ENCODE measurements at places on chromosomes 2 and 18.

- DNase-seq: no peak
These were observed 391.5 kb downstream of the IRS1 start for GRCh38 chr2:226408141-226408540.

DNA sequence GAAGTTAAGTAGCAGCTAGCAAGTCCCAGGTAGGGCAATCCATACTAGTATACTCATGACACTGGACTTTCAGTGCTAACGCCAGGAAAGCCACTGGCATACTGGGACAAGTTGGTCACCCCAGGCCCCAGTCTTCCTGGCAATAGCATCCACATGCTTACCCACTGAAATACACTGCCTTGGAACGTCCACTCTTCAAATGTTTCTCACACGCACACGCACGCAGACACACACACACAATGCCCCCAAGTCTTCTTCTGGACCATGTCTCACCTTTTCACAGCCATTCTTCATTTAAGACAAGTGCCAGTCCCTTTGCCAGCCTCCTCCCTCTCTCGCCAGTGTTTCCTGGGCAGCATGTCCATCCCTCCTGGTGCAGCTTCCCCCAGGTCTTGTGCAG, 8.7 kb upstream of the TEX261 start:
- no peak for DNase-seq

DNA sequence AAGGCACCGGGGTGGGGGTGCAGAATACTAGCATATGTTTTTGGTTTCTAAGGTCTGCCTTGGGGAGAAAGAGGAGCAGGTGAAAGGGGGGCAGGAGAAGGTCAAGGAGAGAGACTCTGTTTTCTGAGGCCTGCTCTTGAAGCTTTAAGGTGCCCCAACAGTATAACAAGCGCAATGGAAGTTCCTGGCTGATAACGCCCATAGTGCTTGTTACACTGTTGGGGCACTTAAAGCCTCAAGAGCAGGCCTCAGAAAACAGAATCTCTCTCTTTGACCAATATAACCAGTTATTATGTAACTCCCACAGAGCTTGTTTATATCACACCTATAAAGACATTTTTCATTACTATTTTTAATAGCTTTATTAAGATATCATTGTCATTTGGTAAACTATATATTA, 16.5 kb downstream of the OXER1 start:
- DNase-seq: no peak

DNA sequence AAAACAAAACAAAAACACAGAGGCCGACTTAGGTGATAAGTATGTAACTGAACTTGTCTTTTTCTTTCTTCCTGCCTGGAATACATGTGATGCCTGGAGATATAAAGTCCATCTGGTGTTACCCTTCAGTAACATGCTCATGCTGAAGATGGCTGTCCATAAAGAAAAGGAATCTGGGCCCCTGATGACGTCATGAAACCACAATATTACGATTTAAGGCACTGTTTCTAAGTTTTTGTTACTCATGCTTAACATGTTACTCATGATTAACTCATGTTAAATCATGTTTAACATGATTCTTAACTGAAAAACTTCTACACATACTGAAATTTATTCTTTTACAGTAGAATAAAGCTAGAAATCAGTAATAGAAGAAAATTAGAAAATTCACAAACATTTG, 49.0 kb downstream of the STRADB start:
- DNase-seq: no peak

DNA sequence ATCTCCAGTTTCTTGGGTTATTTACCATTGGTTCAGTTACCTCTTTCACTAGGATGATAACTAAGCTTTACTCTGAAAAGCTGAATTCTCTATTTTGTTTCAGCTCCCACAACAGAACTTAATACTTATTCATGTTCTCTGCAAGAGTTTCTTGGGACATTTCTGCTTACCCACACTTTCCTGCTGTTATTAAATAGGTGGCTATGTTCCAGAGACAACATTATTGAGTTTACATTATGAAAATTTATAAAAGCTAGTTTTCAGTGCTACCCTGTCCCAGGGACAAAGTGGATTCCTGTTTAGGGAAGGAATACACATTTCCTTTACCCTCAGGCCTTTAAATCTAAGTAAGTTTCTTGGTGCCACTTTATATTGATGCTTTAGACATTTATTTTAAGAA, 7.0 kb upstream of the GPD2 start:
- DNase-seq: no peak

- no peak for DNase-seq
These were observed 65.7 kb downstream of the MCFD2 start for GRCh38 chr2:46849721-46850556.

DNA sequence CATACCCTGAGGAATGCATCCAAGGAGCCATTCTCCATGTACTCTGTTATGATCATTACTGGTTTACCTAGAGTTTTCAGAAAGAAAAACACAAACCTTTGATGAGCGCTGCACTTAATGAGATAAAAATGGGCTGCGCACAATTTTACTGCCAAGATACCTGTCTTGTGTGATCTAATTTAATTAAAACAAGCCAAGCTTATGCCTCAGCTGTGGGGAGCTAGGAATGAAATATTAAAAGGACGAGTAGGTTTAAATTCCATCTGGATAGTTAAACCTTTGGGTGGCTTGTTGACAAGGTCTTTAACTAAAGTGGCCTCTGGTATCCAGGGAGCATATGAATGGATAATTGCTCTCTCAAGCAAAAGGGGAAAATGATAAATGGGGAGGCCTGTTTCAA, 135.0 kb downstream of the EPHA4 start:
- no peak for DNase-seq

DNA sequence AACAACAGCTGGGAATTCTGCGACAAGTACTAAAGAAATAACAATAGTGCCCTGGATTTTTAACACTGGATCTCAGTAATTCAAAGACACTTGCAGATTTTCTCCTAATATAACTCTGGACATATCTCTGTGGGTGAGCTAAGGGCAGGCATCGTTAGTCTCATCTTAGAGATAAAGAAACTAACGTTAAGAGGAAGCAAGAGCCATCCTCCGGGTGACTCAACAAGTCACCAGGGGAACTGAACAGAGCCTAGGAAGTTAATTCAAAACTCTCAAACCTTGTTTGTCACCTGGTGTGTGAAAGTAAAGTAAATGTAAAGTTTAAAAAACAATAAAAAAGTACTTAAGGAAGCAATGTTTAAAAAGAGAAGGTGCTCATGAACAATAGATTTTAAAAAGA, 41.6 kb upstream of the NRP2 start:
- DNase-seq: no peak

GRCh38 chr2:202052235-202052634, 18.6 kb downstream of the FZD7 start:
- no peak for DNase-seq

DNA sequence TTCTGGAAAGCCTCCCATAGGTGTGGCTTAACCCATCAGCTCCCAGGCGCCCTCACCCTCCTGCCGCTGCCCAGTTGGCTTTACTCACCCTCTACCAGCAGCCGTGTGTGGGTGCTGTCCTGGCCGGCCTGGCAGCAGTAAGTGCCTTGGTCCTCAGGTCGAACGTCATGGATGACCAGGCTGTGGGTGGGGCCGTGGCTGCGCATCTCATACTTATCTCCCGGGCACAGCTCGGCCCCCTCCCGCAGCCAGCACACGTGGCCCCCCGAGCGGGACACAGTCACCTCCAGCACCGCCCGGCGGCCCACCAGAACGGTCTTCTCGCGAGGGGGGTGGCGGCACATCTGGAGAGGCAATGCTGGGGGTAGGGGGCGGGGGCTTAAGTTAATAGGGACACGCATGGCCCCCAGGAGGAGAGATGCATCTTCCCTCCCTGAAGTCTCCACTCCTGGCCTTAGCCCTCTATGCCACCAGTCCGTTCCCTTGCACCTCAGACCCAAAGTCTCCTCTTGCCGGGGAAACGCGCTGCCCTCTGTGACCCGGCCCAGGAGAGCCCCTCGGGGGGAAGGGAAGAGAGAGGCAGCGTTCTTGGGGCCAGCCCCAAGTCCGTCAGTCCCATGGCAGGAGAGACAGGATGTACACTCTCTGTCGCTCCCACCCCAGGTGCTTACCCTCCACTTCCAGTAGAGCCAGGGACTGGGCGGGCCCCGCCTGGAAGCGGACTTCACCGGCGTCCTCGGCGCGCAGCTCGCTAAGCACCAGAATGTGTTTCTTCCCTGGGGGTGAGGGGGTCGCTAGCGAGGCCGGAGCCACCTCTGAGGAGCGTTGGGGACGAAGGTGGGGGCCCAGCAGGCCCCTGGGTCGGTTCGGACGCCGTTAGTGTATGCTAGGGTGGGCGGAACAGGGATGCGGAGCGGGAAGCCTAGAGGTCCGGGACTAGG, 7.9 kb downstream of the TMEM198 start:
- no peak for DNase-seq

- DNase-seq: no peak
These were observed 834.8 kb downstream of the CPS1 start for GRCh38 chr2:211391189-211391567.

GRCh38 chr2:169966454-169966853, 139.2 kb downstream of the UBR3 start:
- DNase-seq: no peak

- no peak for DNase-seq
These were observed 201.2 kb downstream of the NOL4 start for GRCh38 chr18:34023471-34023870.

DNA sequence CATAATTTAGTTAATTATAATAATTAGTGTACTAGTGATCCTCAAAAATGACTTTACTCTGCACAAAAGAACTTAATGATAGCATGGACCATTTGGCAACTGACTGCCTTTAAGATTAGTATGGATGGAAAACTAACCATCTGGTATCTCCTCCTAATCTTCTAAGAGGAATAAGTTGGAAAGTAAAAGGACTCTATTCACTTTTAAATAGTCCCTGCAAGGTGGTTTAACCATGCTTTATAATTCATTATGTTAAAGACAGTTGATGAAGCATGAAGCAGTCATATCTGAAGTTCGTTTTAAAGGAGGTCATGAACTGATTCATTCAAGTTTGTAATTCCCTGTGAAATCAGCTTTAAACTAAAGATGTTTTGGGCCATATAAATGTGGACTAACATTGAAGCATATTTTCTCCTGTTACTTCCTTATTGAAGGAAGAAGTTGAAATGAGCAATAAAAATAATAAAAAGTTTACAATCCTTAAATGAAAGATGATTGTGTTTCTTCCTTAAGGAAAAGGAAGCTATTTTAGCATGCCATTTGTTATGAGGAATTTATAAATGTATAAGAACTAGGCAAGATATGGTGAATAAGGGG, 446.0 kb downstream of the XIRP2 start:
- no peak for DNase-seq

DNA sequence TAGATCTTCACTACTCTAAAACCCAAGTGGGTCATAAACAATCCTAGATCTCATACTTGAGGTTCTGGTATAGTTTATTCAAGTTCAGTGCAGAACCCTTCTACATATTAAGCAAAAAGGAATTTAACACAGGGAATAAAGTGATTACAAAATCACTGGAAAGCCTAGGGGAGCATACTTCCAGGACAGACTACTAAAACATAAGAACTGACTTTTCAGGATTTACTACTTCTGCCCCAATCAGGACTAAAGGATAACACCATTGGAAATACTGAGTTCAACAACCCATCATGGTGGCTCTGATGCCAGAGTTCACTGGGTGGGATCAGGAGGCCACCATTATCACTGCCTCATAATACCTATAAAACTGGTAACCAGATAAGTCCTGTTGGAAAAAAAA, 123.6 kb downstream of the DNAH7 start:
- no peak for DNase-seq

- DNase-seq: no peak
These were observed 989.9 kb downstream of the DCDC2C start for GRCh38 chr2:4693266-4693665.

GRCh38 chr2:108069515-108070310, 83.4 kb downstream of the SLC5A7 start:
- no peak for DNase-seq

- no peak for DNase-seq
These were observed 6.6 kb downstream of the KIF1A start for GRCh38 chr2:240813231-240813921.

DNA sequence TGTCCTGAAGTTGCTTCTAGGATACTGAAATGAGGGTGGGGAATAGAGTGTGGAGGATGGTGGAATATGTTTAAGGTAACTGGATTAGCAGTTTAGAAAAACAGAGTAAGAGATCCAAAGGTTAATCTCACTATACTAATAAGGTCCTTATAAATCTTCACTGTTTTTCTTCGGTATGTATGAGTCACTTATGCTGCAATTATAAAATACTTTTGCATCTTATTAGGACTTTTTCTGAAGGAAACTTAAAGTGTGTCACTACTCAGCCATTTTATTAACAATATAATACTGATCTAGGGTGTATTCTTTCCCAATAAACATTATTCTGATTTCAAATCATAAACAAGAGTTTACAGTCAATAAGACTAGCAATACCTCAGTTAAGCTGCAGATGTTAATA, 182.3 kb downstream of the ZNF521 start:
- DNase-seq: no peak

GRCh38 chr2:226673314-226673723, 126.3 kb downstream of the IRS1 start:
- DNase-seq: no peak

DNA sequence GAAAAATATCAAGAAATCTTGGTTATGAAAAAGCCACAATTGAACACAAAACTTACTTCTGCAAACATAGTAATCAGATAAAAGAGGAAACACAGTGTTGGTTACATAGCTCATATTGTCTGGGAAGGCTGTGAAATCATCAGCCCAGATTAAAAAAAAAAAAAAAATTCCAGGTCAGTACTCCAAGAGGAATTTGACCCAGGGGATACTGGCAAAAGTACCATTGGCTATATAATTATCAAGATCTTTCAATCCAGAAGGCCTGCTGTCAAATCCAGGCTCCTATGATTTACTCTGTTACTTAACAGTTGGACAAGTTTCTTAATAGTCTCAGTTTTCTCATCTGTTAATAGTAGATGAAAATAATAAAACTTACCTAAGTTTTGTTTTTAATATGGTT, 12.9 kb upstream of the IKZF2 start:
- DNase-seq: no peak

DNA sequence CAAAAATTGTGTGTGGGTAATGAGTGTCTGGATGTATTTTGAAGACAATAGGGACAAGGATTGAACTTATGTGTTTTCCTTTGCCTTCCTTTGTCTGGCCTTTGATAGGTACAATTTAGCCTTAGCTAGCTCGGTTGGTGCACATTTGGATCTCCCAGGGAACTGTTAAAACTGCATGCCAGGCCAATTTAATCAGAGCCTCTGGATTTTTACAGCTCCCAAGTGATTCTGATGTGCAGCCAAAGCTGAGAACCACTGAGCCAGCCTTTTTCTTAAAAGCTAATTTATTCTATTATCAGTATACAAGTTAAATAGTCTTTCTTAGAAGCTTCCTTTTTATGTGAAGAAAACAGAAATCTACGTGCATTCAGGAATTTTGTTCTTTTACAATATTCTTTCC, 25.0 kb downstream of the PLEK start:
- no peak for DNase-seq

GRCh38 chr18:36492604-36493329, 195.3 kb downstream of the FHOD3 start:
- no peak for DNase-seq

DNA sequence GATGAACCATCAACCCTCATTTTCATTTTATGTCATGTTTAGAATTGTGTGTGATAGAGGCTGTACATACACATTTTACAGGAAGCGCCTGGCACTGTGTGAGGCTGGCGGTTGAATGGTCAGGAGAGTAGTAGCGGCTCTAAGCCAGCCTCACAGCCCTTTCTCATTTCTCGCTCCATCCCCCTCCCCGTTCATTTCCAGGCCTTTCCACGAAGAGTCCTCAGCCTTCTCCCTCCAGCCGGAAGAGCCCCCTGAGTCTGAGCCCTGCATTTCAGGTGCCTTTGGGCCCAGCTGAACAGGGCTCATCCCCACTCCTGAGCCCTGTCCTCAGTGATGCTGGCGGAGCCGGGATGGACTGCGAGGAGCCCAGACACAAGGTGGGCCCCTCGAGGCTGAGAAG, 51.8 kb downstream of the STK25 start:
- no peak for DNase-seq
